ENCODE measurements at places on chromosomes 4 and X.

DNA sequence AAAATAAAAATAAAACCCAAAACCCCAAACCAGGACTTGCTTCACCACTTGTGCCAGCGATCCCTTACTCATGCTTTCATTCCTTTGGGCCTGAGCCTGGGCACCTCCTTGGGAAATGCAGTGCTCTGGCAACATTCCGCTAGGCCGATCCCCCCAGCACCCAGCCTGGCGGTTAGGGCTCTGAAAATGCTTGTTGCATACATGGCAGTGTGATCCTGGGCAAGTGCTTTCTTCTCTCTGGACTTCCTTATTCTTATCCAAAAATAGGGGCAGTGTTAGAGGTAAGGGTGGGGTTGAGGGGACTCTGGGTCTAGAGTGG is 4.6 kb downstream of the ZNF185 start:
- DNase-seq = no peak

DNA sequence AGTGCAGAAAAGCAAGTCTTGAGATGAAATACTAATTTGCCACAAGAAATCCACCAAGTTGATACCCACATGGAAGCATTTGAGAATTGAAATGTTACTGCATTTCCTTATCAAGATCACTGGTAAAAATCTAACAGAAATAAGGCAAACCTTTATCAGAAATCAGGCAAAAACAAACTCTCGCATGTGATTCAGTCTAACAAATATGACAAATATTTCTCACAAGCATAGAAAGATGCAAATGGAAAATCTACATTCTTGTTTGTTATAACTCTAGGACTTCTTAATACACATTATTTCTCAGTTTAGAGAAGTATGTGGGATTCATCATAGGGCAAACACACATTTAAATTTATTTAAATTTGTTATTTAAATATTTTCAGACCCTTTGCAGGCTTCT is 52.9 kb downstream of the TXK start:
- no peak for DNase-seq

- DNase-seq = no peak
Observed at GRCh38 chr4:153808175-153808574, 19.3 kb upstream of the SFRP2 start.

DNA sequence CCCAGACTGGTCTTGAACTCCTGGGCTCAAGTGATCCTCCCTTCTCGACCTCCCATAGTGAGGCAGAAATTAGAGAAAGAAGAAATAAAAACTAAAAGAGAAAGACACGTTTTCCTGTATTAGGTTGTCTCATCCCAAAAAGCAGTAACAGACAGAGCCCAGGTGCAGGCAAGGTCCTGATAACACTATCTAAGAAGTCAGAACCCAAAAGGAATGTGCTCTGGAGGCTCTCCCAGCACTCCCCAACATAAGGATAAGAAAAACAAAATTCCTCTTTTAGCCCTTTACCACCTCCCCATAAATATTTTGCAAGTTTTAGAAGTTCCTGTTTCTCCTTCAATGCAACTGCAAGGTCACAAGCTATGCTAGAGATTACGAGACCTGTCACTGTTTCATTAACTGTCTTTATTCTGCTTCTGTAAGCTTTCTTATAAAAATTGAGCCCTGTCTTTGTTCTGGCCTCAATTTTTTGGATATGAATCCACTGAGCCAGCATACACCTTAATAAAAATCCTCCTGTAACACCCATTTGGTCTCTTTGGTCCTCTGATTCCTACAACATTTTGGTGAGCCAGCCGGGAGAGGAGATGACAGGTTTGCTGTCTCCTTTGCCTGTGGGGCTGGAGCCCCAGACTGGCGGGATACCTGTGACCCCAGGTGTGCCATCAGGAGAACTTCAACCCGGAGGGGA is 25.9 kb downstream of the LIAS start:
- DNase-seq = no peak

GRCh38 chr4:38762560-38762959 is 20.2 kb downstream of the TLR10 start:
- DNase-seq = no peak

- no peak for DNase-seq
Observed at GRCh38 chr4:38855466-38855865, 1.2 kb downstream of the TLR6 start.

Data from cortex of kidney (tissue), 1 donor.